ENCODE measurements at places on chromosomes 7 and 10.

DNA sequence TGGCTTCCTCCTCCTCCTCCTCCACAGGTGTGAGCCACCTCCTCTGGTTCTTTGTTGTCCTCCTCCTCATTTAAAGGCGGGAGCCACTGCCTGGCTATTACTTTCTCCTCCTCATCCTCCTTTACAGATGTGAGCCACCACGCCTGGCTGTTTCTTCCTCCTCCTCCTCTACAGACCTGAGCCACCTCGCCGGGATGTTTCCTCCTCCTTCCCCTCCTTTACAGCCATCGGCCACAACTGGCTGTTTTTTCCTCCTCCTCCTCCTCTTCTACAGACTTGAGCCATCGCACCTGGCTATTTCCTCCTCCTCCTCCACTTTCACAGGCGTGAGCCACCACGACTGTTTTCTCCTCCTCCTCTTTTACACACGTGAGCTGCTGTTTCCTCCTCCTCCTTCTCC is 49.0 kb upstream of the ZNF479 start:
- DNase-seq = no peak

- no peak for DNase-seq
Observed at GRCh38 chr7:104272767-104273384, 55.5 kb upstream of the LHFPL3 start.

GRCh38 chr10:3668966-3669330 is 116.1 kb downstream of the KLF6 start:
- no peak for DNase-seq

GRCh38 chr7:150858236-150859197 is 6.2 kb downstream of the AOC1 start:
- DNase-seq = no peak

DNA sequence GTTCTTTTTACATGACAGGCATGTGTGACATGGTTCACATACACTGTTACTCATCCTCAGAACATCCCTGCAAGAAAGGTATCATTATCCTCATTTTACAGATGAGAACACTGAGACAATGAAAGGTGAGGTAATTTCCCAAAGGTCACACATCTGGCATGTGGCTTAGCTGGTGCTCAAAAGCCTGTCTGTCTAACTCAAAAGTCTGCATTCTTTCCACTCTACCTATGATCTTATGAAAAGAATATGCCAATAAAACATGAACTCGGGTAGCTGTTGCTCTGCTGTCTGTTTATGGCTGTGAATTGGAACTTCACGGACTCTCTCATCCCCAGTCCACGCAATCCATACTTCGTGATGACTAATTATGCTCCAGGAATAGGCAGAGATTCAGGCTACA is 79.0 kb upstream of the ODAD2 start:
- DNase-seq = no peak

DNA sequence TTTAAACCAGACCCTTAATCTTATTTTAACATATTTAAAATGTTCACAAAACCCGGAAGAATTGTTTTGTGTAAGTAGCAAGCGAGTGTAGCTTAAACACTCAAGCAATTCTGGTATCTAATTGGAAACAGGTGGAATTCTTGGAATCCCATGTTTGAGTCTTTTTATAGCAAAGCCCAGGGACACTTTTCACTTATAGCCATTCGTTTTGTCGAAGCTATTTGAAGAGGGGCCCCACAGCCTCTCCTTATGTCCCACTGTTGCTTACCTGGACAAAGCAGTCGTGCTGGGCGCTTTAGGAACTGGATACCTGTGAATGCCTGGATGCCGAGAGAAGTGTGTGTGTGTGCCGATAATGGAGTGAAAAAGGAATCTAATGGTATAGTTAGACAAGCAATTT is 3.3 kb downstream of the CUX1 start:
- no peak for DNase-seq

- DNase-seq = no peak
Observed at GRCh38 chr7:2530071-2530987, 10.8 kb downstream of the LFNG start.

DNA sequence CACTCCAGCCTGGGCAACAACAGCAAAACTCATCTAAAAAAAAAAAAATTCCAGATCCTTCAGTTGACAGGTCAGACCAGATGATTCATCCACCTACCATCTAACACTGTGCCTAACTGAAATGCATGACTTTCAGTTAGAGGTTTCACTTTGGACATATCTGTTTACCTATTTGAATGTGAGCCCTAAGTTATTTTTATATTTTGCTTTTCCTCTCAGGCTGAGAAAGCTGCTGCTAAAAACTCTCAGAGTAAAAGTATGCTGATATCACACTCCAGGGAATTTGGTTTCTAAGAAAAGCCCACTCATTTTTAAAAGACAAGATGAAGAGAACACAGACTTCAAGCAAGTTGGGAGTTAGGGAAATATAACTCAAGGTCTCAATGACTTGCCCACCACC is 126.0 kb downstream of the SGMS1 start:
- DNase-seq = no peak

- no peak for DNase-seq
Observed at GRCh38 chr10:73959484-73960243, 38.3 kb upstream of the VCL start.

GRCh38 chr7:151382079-151382885 is 27.6 kb downstream of the WDR86 start:
- DNase-seq = no peak

GRCh38 chr10:96671211-96671890 is 49.0 kb downstream of the PIK3AP1 start:
- no peak for DNase-seq

- no peak for DNase-seq
Observed at GRCh38 chr10:14476641-14477407, 146.1 kb upstream of the FRMD4A start.

DNA sequence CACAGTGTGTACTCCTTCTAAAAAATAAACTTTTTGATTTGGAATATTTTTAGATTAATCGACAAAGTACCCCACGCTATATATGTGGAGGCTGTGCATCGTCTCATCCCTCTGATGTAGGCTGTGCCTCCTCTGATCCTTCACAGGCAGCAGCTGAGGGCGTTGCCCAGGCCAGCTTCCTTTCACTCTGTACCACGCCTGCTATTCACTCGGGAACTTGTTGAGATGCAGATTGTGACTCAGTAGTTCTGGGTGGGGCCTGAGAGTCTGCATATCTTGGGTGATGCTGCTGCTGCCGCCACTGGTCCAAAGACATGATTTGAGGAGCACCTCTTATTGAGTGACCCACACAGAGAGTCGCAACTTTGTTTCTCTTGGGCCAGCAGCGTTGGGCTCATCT is 7.9 kb upstream of the C10orf120 start:
- DNase-seq = no peak

GRCh38 chr7:64174941-64175340 is 32.1 kb upstream of the ZNF735 start:
- no peak for DNase-seq

DNA sequence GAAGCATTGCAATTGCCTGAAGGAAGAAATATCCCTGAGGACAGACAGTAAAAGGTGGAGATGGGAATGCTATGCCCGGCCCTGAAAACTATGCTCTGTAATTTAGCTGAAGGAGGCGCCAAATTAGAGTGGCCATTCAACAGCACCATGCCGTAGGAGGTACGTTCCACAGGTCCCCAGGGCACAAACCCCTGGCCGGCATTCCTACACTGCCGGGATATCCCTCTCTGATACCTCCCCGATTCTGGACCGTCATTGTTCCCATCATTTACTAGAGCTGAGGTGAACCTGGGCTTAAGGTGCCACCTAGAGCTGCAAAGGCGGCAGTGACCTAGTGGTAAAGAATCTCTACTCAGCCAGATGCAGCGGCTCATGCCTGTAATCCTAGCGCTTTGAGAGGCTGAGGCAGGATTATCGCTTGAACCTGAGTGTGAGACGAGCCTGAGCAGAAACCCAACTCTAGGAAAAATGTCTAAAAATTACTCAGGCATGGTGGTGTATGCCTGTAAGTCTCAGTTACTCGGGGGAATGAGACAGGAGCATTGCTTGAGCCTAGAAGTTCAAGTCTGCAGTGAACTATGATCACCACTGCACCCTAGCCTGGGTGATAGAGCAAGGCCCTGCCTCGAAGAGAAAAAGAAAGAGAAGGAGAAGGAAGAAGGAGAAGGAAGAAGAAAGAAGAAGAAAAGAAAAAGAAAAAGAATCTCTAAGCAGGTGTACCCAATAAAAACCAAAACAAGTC is 53.0 kb upstream of the TNKS2 start:
- no peak for DNase-seq

GRCh38 chr10:122154545-122155366 is 116.3 kb upstream of the BTBD16 start:
- DNase-seq = no peak

GRCh38 chr10:125473143-125473793 is 209.7 kb downstream of the TEX36 start:
- DNase-seq = no peak

- no peak for DNase-seq
Observed at GRCh38 chr7:147485660-147486210, 1104.8 kb upstream of the C7orf33 start.

DNA sequence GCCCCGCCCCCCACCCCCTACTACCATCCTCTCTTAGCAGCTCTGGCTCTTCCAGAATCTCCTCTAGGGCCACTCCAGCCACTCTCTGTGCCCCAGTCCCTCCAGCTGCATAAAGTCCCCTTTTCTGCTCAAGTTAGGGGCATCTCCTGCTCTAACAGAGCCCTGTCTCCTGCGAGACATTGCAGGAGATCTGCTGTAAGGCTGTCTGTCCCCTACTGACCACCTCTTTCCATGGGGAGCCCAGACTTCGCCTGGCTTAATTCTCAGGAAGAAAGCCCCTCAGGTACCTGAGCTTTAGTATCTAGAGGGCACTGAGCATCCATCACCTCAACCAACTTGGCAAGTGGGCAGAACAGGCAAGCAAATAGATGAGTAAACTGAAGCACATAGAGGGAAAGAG is 200.7 kb upstream of the ZMIZ1 start:
- no peak for DNase-seq

- DNase-seq = no peak
Observed at GRCh38 chr10:60495338-60496055, 105.8 kb upstream of the ANK3 start.

DNA sequence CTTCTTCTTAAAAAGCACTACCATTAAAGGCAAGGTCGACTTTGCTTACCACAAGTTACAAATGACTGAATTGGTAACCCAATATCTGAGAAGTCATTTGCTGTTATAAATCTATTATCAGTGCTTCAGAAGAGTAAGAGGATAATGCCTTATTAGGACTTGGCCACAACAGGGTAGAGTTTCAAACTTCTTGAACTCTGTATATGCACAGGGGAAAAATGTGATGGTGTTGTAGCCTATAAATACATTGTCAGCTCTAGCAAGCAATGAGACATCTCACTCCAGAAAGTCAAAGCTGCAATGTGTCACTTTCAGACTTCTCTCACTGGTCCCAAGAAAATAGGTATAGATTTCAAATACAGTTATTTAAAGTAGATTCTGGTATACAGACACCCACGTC is 9.3 kb downstream of the TFEC start:
- DNase-seq = no peak

GRCh38 chr10:90587561-90587960 is 270.3 kb downstream of the HTR7 start:
- DNase-seq = no peak

DNA sequence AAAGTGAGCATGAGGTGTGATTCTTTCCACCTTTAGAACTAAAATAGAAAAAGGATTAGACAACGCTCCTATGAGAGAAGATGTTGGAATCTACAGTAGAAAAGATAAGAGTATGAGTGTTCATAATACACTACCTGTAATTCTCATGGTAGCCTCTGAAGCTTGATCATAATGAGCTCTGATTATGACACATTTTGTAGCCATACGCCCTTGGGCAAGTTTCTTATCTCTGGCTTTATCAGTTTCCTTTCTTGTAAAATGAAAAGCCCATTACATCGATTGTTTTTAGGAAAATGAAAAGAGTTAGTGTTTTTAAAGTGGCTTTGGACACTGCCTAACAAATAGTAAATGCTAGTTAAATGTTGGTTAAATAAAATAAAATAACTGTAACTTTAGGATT is 22.4 kb upstream of the PRSS58 start:
- DNase-seq = no peak

DNA sequence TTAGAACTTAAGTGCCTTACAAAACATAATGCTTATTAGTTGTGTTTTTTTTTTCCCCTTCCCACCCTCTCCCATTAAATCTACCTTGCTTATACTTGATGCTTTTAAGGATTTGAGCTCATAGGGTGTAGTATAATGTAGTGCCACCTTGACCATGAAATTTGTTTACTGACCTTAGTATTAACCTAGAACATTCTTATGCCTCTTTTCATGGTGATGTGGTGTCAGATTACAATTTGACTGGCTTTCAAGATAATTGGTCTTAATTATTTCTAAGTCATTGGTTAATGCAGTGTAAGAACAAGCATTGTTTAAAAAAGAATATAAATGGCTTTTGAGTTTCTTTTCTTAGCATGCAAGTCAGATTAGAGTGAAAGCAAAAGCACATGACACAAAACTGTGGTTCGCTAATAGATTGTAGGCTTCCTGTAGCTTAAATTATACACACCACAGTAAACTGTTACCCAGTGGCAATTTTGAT is 61.8 kb downstream of the ADD3 start:
- no peak for DNase-seq

GRCh38 chr10:70492786-70493659 is 14.5 kb downstream of the PALD1 start:
- no peak for DNase-seq

DNA sequence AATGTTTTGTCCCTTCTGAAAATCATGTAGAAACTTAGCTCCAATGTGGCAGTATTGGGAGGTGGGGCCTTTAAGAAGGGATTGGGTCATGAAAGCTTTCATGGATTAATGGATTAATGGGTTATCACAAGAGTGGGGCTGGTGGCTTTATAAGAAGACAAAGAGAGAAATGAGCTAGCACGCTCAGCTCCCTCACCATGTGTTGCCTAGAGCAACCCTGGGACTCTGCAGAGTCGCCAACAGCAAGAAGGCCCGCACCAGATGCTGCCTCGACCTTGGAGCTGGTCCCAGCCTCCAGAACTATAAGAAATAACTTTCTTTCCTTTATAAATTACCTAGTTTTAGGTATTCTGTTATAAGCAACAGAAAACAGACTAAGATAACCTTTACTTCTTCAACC is 74.9 kb upstream of the HECW1 start:
- no peak for DNase-seq

DNA sequence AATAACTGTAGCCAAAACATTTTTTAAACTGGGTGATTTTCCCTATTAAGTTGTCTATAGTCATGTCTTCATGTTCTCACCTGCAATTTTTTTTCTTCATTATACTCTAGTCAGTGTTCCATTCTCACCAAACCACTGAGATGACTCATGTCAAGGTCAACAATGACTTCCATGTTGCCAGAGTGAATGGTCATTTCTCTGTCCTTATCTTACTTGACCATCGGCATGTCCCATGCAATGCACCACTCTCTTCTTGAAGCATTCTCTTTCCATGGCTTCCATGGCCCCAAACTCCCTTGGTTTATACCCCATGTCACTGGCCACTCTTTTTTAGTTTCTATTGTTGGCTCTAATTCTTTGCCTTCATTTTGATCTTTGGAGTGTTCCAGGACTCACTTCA is 173.9 kb downstream of the PPP1R17 start:
- DNase-seq = no peak

GRCh38 chr7:12764458-12764891 is 77.0 kb downstream of the ARL4A start:
- DNase-seq = no peak
